ENCODE measurements at places on chromosomes 12 and 14.

GRCh38 chr12:11014234-11014633 lies 8.2 kb downstream of the TAS2R19 start:
- no peak for DNase-seq

DNA sequence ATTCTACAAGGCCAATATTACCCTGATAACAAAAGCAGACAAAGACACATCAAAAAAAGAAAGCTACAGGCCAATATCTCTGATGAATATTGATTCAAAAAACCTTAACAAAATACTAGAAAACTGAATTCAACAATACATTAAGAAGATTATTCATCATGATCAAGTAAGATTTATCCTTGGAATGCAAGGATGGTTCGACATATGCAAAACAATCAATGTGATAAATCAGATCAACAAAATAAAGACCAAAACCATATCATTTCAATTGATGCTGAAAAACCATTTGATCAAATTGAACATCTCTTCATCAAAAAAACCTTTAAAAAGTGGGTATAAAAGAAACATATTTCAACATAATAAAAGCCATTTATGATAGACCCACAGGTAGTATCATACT lies 117.3 kb downstream of the CPNE8 start:
- DNase-seq, result no peak

DNA sequence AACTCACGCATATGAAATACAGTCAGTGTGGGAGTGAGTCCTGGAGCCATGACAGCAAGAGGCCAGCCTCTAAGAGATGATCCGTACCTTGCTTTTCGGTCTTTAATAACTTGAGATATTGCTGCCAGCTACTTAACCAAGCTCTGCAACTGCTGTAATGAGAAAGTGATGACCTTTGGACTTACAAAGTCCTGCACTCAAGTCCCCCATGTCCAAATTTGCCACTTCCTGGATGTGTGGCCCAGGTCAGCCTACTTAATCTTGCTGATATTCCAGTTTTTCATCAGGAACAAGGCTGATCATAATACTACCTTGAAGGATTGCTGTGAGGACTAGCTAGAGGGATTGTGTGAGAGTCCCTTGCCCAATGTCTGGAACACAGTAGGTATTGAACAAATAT lies 33.8 kb upstream of the DUSP6 start:
- no peak for DNase-seq

GRCh38 chr12:45338272-45338671 lies 122.4 kb downstream of the ANO6 start:
- DNase-seq, result no peak

DNA sequence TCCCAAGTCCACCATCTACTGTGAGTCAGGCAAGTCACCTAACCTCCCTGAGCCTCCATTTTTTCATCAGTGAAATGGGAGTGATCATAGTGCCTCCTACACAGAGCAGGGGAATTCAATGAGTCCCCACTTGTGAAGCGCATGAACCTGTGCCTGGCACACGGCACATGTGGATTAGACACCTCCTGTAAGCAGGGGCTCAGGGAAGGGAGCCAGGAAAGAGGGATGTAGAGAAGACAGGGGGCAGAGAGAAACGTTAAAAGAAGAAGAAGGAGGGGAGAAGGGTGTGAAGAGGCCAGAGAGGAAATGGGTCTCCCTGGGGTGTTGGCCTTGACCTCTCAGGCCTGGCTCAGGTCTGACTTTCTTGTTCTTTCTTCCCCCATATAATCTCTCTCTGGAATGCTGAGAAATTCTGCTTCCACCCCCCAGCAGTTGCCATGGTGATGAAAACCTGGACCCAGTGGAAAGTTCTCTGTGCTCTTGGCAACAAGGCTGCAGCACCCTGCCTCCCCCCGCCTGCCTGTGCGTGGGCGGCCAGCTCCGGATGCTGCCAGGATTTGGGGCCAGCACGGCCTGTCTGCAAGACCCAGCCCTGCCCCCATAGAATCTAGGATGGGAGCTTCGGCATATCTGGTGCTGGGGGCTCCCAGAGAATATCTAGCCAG lies 94.5 kb downstream of the CALM1 start:
- peak; percentile 93 for DNase-seq

DNA sequence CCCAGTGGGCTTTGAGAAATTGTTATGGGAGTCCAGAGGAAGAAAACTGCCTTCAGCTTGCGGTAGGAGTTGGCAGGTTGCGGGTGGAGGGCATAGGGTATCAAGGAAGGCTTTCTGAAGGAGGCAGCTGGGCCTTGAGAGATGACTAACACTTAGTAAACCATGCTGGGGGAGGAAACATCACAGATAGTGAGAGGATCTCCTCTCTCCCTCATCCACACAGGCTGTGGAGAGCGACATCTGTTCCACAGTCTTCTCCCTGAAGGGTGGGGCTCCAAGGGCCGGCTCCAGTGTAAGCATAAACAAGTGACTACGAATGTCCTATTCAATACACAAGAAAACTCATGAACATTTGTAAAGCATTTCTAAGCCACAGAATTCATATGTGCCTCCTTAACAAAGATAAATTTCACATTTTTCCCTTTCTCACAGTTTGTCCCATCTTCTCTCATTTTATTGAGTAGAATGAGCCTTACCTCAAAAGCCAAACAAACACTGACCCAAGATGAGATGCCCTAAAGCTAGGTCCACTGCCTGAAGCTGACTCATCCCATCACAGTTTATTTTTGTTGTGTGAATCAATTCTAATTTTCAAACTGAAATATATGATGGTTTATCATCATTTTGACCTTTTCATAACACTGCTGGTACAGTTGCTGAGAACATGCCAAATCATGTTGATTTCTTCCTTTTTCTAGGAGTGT lies 227.9 kb downstream of the SLC25A21 start:
- DNase-seq, result no peak

GRCh38 chr12:64840119-64840518 lies 15.7 kb downstream of the TBC1D30 start:
- no peak for DNase-seq

GRCh38 chr14:46404865-46405811 lies 246.4 kb downstream of the RPL10L start:
- peak; percentile 35 for DNase-seq

DNA sequence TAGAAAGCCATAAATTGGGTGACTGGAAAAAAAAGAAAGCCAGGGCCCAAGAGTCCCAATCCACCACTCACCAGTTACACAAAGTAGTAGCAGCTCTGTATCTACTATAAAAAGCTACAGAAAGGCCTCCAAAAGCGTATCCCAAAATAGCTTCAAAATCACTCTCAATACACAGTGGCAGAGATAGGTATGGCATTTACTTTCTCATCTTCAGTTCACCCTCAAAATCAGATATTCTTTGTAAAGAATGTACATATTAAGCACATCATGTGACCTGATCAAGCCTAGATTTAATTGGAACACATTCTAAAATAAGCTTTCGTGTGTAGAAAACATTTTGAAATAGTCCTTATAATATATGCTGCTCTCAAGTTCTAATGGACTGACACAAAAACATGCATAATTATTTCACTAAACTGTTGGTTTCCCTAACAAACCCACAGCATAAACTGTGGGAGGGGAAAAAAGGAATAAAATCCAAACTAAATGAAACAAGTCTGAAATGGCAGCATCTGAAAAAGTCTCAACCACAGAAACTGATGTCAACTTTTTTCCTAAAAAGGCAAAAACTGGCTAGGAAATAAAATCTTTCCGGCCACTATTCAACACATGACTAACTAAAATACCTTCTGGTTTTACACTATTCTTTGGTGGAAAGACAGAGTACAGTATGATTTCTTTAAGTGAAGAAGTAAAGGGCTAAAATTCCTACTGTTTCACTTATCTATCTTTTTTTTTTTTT lies 25.9 kb downstream of the UBE2N start:
- no peak for DNase-seq

DNA sequence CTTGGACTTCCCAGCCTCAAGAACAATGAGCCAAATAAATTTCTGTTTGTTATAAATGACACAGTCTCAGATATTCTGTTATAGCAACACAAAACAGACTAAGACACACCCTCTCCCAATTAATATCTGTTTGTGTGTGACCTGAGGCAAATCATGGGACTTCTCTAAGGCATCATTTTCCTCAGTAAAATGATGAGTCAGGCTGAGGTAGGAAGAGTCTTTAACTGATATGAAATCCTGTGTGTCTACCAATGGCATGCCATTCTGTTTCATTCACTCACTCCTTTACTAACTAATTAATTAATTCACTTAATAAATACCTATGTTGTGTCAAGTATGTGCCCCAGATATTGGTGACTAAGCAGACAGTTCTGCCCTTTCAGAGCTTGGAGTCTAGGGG lies 258.4 kb upstream of the CRY1 start:
- DNase-seq, result no peak

GRCh38 chr14:68084256-68084655 lies 264.7 kb downstream of the RAD51B start:
- DNase-seq, result no peak

- DNase-seq, result peak; percentile 83
Measured at GRCh38 chr12:107645630-107646333, 39.8 kb upstream of the PWP1 start.

GRCh38 chr12:47165934-47166333 lies 86.2 kb upstream of the AMIGO2 start:
- no peak for DNase-seq

DNA sequence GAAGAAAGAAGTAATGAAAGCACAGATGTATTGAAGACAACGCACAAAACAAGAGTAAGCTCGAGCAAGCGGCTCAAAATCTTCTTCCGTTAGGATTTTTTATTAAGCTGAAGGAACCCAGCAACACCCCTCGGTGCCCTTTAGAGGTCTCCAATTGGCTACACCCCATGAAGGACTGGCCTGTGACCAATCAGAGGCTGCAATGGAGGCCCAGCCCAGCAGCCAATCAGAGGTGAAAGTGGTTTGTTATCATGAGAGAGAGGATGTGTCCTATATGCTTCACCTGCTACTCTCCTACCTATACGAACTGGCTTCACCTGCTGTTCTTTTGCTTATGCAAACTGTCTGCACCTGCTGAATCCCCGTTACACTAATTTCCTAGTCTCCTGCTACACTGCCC lies 358.8 kb downstream of the C12orf50 start:
- DNase-seq, result no peak

GRCh38 chr12:76241371-76241770 lies 106.8 kb downstream of the BBS10 start:
- no peak for DNase-seq

- no peak for DNase-seq
Measured at GRCh38 chr12:29198901-29199300, 49.8 kb downstream of the FAR2 start.

GRCh38 chr14:99758872-99759545 lies 34.2 kb upstream of the EML1 start:
- DNase-seq, result peak; percentile 21

GRCh38 chr12:63905544-63905943 lies 61.0 kb downstream of the SRGAP1 start:
- no peak for DNase-seq

DNA sequence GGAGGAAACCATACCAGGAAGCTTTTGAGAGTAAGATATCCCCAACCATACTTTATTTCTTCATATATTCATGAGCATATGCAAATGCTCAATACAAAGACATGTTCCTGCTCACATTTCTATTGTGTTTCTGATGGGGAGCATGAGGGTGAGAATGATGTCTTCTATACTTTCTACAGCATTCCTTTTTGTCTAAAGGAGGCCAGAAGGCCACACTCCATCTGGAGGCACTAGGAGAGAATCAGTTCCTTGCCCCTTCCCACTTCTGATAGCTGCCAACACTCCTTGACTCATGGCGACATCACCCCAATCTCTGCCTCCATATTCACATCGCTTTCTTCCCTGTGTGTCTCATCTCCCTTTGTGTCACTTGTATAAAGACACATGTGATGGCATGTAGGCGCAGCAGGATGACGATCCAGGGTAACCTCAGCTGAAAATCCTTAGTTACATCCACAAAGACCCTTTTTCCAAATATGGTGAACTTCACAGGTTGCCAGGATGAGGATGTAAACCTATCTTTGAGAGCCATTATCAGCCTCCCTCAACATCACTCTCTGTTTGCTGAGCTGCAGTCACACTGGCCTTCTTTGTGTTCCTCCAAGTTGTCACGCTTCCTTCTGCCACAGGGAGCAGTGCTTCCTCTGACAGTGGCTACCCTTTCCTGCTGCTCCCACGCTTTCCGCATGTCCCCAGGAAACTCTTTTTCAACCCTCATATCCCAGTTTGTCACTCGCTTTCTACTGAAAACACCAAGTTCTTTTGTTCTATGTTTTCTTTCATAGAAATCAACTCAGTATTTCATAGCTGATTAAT lies 96.9 kb downstream of the STXBP6 start:
- DNase-seq, result no peak

DNA sequence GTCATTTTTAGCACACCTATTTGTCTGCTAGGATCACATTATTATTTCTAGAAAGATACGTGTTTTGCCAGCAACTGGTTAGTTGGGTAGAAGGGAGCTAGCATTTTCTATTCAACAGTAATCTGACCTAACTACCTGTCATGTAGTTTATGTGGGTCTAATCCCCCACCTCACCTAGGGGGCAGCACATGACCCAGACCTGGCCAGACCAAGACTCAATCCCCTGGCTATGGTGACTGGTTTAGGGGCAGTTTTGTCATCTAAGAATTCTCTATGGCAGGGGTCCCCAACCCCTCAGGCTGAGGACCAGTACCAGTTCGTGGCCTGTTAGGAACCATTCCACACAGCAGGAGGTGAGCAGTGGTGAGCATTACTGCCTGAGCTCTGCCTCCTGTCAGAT lies 29.5 kb upstream of the EVL start:
- DNase-seq, result no peak

- DNase-seq, result no peak
Measured at GRCh38 chr12:2411616-2412304, 359.0 kb downstream of the CACNA1C start.

DNA sequence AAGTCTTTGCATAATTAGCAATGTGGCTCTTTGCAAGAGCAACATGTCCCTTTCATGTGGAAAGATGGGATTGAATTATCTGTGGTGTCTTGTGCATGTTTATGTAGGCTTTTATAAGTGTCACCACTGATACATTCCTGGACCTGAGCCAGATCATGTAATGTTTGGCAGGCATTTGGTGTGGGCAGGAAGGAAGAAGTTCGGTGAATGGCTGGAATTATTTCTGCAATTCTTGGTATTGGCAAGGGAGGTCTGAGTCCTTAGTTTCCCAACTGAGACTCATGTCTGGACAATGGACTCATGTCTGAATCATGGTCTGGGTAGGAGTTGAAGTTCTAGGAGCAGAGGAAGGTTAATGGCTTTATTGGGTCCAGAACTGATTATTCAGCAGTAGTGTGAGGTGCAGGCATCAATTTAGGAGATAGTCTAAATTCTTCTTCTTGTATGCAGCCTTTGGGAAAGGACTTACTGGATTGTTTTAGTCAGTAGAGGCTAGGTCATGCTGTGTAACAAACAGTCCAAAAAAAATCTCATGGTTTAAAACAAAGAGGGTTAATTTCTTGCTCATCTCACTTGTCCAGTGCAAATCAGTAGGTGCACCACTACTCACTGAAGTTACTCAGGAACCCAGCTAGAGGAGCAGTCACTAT lies 186.5 kb upstream of the LHX5 start:
- DNase-seq, result no peak

- no peak for DNase-seq
Measured at GRCh38 chr14:103072595-103073366, 11.2 kb upstream of the LBHD2 start.

GRCh38 chr12:6241495-6241894 lies 41.3 kb downstream of the CD9 start:
- no peak for DNase-seq

- peak; percentile 80 for DNase-seq
Measured at GRCh38 chr14:25111061-25111601, 61.2 kb upstream of the STXBP6 start.

GRCh38 chr12:11774821-11775220 lies 125.3 kb downstream of the ETV6 start:
- DNase-seq, result no peak

Data from right hindlimb (tissue), 1 donor.